Stimulated activated CD4-positive, alpha-beta T cell treated with anti-CD3 and anti-CD28 coated beads, TNF-alpha, amount 100 ng/mL, for 4 hours (primary cell): ENCODE measurements at places on chromosomes 7 and 10.

GRCh38 chr7:17070231-17070708 is 188.5 kb upstream of the AGR3 start:
- DNase-seq, result no peak

DNA sequence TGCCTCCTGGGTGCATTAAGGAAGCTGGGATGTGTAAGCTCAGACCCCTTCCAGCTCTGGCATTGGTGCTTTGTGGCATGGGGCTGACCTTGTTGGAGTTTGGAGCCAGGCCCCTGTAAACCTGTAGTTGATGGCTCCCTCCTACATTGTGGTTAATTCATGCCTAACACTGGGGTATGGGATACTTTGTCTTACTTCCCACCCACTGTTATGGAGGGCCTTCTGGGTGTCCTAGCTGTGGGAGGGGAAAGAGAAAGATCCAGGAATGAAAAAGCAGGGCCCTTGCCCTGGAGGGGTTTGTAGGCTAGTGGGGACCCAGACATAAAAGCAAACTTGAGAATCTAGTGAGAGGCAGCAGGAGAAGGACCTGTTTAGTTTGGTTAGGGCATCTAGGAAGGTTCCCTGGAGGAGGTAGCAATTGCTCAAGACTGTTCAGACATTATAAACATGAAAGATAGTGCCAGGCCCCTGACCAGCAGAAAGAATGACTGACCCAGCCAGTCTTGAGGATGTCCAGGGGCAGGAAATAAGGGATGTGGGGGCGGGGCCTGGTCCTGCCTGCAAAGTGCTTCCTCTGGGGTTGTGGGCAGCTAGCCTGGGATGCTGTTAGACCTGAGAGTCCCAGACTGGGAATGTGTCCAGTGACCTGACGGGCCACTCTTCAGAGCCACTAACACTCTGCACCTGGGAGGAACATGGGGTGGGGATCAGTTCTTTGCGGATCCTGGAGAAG is 6.6 kb downstream of the ADAMTS14 start:
- DNase-seq, result no peak

DNA sequence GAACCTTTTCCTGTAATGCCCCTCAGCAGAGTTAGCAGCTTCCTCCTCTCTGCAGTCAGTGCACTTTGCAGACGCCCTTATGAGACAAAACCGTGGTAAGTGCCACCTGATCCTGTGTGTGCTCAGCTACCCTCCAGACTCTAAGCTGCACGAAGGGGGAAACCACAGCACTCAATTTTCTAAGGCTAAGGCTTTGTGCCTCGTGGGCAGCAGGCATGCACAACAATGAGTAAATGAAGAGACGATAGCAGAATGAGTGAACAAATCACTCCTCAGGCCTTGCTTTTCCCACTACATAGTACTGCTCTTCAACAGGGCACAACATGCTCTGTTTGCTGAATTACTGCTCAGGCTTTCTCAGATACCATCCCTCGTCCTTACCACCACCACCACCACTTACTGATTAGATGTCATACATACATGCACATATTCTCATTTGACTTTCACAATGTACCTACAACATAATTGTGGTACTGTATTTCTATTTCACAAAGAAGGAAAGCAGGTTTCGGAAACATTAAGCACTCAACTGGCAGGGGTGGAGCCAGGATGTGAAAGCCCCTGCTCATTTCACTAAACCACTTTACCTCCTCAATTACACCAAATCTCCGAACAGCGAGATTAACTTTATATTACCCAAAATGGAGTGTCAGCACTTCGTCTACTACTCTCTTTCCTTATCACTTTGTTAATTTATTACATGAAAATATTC is 85.4 kb downstream of the ICA1 start:
- DNase-seq, result no peak

DNA sequence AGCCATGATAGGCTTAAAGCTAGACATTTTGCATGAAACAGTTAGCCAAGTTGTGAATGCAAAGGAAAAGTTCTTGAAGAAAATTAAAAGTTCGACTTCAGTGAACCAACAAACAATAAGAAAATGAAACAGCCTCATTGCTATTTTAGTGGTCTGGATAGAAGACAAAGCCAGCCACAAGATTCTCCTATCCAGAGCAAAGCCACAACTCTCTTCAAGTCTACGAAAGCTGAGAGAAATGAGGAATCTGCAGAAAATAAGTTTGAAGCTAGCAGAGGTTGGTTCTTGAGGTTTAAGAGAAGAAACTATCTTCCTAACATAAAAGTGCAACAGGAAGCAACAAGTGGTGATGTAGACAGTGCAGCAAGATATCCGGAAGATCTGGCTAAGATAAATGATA is 271.4 kb upstream of the GRM3 start:
- DNase-seq, result no peak

GRCh38 chr7:151238924-151239836 is 6.9 kb downstream of the CHPF2 start:
- no peak for DNase-seq

DNA sequence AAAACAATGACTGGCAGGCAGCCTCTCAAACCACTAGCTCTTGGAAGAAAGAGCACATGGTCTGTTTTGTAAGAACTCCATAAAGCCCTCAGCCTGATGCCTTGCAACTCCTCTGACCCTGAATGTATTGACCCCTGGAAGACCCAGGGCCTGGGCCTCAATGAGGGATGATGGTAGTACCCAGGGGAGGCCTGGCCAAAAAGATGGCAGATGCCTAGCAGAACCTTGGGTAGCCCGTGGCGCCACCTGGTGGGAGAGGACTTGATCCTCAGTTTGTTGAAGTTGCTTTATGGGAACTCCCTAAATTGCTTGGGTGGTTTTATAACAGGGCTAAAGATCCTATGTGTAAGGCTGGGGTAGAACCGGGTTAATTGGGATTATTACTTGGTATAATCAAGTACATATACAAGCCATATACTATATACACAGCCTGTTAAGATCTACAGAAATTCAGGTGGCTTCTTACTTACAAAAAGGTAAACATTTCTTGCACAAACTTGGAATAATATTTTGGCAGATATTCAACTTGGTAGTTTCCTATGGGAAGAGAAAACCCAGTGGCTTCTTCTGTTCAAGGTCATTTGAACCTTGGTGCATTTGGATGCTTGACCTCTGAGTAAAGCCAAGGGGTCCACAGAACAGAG is 95.8 kb upstream of the CACUL1 start:
- peak; percentile 41 for DNase-seq

DNA sequence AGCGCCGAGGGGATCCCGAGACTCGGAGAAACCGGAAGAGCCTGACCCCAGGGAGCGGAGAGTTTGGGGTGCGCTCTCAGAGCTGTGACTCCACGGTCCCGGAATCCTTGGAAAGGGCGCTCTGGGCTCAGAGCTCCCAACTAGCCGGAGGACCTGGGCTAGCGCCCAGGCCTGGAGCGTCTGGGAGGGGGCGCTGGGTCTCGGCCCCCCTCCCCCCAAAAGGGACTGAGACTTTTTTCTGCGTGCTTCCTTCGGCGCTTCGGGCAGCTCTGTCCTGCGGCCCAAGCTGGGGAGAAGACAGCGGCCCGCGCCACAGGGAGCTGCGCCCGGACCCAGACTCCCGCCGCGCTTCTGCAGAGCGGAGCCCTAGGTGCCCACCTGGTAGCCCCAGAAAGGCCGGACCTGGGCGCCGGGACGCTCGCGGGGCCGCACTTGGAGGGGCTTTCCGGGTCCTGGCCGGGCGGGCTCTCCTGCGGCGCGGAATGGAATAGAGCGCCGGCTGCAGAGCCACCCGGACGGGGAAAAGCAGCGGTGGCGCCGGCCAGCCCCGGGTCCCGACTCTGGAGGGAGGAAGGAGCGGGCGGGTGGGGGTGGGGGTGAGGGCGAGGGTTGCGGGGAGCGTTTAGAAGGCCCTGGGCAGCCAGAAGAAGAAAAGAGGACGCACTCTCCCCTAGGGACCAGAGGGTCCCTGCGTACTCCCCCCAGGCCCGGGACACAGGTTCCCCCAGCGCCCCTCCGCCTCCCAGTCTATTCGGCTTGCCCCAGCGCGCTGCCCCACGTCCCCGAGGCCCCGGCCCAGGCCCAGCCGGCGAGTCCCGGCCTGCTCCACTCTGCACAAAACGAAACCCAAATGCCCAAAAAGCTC is 4.7 kb downstream of the ZNF503 start:
- no peak for DNase-seq

GRCh38 chr7:135976312-135977006 is 700 bp downstream of the MTPN start:
- DNase-seq, result no peak

DNA sequence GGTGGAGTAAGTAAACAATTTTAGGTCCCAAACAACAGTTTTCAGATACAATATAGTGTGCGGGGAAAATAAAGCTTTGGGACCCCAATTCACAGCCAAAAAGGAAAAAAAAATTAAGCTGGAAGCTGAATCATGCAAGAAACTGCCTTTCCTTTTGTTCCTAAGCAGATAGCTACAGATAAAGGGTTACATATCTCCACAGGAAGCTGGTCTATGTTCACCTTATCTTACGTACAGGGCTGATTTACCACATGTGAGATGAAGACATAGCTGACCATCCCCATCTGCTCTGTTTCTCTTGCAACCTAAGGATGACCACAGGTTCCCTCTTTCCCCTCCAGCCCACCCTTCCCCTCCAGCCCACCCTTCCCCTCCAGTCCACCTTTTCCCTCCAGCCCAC is 14.2 kb upstream of the PFKP start:
- no peak for DNase-seq

DNA sequence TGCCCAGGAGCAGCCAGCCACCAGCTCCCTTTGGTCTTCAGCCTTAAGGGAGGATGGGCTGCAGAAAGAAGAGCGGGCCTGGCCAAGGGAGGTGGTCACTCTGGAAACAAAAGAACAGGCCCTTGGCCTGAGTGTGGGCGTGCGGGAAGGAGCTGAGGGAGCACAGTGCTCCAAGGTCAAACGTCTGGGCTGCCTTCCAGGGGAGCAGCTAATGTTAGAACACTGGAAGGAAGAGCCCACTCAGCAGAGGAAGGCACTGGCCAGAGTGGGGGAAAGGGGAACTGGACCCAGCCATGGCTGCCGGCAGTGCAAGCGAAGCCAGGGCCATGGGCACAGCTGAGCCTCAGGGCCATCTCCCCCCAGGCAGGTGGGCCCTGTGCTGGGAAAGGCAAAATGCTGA is 42.7 kb downstream of the FAM53B start:
- DNase-seq, result no peak

DNA sequence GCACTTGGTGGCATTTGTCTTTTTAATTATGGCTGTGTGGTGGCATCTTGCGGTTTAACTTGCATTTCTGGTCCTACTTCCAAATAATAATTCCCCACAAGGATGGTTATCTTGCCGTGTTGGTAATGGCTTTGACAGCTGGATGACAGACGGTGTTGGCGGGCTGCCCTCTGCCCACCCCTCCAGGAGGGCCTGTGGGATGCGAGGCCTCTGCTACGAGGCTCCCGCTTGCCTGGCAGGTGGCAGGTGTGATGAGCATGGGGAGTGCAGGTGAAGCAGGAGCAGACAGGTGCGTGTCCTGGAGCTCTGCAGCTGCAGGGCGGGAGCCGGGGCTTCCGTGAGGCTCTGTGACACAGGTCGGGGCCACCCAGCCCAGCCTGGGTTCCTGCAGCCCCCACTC is 11.8 kb downstream of the INPP5A start:
- no peak for DNase-seq

DNA sequence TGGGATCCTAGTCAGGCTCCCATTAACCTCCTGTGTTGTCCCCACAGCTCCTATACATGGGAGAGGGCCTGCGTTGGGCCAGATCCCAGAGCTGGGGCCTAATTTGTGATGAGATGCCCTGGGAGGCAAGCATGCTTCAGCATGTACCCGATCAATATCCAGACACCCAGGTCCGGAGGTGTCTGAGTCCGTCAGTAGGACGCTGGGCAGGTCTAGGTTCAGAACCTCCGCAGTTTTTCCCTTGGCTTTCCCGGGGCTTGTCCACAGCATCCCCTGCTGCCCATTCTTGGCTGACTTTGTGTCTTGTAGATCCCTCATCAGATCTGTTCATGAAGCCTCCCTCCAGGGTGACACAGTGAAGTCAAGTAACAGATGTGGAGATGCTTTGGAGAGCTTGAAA is 32.7 kb upstream of the RBAK start:
- DNase-seq, result no peak

- no peak for DNase-seq
Observed at GRCh38 chr10:46552526-46553237, 3.8 kb downstream of the GPRIN2 start.

GRCh38 chr10:129192344-129193128 is 274.5 kb upstream of the MGMT start:
- no peak for DNase-seq

DNA sequence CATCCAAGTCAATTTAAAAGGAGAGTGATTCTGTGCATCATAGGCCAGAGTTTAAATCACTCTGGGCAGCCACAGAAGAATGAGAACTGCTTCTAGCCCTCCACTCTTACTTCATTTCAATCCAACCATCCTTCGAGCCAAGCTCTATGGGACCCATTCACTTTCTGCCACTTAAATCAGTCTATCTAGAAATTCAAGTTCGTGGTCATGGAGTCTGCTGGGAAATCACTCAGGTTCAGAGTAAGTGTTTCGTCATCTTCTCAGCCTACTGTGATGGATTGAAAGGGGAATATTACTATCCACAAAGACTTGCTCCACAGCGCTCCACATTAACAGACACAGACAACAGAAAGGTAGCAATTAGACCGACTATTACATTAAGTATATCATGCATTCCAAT is 4.6 kb downstream of the DCLRE1C start:
- no peak for DNase-seq

DNA sequence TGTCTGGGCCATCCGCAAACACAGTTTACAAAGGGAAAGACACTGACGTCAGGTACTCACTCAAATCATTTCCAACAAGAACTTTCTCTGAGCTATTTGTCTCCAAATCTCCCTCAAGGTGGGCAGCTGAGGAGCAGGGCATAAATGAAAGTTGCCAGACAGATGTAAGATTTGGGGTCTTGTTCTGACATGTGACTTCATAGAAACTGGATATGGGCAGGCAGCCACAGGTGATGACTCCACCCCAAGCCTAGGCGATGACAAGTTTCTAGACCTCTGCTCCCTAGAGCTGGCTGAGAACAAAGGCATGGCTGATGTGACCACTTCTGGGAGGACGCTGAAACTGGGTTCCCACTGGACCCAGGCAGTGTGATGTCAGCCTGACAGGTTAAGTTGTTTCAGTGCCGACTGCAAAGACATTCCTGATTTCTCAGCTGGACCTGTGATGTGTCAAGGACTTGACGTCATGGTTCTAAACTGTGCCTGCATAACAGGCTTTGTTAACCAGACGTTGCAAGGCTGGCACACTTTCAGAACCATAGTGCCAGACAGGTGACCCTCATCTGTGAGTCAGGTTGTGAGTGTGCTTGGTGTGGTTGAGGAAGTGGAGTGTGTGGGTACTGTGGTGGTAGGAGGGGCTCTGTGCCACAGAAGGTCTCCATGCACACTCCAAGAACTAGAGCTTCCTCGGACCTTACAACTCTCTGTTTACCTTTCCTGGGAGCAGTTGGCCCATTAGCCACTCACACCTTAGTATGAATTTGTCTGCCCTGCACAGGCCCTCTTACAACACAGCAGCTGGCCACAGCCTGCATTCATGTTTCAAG is 39.9 kb upstream of the EBF3 start:
- no peak for DNase-seq

DNA sequence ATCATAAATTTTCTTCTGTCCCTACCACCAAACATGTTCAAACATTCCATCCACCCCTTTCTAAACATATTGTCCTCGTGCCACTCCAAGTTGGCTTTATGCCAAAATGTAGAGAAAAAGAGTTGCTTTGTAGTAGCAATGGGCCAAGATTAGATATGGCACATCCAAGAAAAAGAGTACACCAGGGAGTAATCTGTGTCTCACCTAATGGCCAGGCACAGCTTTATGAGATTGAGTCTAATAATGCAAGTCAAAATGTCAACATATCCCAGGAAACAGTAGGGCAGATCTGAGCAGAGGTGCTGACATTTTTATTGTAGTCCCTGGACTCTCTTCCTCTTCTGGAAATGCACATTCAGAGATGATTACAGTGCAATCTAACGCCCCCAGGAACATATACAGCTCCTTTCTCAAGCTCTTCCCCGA is 5.7 kb upstream of the OR6V1 start:
- no peak for DNase-seq
